Left ventricle myocardium inferior (tissue), 1 donor: ENCODE measurements at places on chromosomes 2 and 18.

- DNase-seq: no peak
These were observed 42.0 kb upstream of the IL1R1 start for GRCh38 chr2:102100371-102101096.

GRCh38 chr2:161961061-161961460 lies 113.0 kb downstream of the DPP4 start:
- DNase-seq: no peak

GRCh38 chr2:158191076-158191895 lies 89.6 kb downstream of the UPP2 start:
- DNase-seq: no peak

DNA sequence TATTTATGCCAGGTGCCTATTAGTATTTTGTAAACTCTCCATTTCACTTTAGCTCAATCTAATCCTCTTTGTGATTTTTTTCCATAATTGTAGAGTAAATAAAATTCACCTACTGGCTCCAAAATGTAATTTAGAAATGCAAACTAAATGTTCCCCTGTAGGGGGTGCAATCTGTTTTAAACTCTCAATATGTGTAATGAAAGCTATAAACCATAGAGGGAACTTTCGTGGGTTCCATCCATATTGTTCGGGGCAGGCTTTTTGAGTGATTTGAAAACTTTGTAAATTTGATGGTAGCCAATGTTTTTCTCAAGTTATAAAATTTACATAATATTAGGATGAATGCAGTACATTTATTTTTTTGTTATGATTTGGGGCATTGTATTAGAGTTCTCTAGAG lies 49.4 kb downstream of the TSPYL6 start:
- no peak for DNase-seq

DNA sequence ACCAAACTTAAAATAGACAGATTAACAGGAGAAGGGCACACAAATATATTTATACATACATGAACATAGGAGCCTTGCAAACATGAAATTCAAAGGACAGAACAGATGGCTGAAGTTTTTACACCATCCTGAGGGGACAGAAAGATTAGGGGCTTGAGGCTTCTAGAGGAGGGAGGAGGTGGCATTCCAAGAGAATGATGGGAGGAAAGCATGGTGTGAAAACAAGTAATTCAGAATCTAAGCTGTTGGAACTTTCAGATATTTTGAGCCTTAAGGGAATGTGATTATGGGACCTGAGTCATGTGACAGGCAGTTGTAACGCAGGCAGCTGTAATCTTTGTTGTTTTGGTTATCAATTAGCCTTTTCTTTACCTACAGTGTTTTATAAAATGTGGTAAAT lies 225.2 kb upstream of the SPOPL start:
- no peak for DNase-seq

- DNase-seq: no peak
These were observed 511.7 kb downstream of the EPHA4 start for GRCh38 chr2:221060376-221060775.

DNA sequence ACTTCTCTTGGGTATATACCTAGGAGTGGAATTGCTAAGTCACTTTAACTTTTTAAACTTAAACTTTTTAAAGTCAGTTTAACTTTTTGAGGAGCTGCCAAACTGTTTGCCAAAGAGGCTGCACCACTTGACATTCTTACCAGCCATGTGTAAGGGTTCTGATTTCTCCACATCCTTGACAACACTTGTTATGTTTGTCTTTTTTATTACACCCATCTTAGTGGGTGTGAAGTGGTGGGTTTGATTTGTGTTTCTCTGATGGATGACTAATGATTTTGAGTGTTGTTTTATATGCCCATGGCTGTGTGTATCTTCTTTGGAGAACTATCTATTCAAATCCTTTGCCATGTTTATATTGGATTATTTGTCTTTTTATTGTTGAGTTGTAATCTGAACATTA lies 13.6 kb downstream of the ASAP2 start:
- DNase-seq: no peak

GRCh38 chr18:902229-902628 lies 2.4 kb upstream of the ADCYAP1 start:
- DNase-seq: no peak

DNA sequence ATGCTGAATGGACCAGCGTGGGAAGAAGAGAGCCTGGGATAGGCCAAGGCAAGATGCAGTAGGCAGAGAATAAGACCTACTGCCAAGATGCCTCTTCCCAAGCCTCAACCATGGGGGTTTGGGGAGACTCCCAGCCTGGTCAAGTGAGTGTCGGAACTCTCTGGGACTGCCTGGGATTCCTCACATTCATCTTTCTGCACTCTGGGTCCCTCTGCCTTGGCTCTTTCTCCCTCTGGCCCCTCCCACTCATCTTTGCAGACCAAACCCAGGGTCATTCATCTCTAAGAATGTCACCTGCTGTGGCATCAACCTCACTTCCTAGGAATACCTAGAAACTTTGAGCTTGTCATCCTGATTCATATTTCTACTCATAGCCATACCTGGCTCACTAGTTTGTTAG lies 211.3 kb upstream of the HNRNPA3 start:
- DNase-seq: no peak

GRCh38 chr2:38268001-38268400 lies 109.1 kb downstream of the ATL2 start:
- DNase-seq: no peak

DNA sequence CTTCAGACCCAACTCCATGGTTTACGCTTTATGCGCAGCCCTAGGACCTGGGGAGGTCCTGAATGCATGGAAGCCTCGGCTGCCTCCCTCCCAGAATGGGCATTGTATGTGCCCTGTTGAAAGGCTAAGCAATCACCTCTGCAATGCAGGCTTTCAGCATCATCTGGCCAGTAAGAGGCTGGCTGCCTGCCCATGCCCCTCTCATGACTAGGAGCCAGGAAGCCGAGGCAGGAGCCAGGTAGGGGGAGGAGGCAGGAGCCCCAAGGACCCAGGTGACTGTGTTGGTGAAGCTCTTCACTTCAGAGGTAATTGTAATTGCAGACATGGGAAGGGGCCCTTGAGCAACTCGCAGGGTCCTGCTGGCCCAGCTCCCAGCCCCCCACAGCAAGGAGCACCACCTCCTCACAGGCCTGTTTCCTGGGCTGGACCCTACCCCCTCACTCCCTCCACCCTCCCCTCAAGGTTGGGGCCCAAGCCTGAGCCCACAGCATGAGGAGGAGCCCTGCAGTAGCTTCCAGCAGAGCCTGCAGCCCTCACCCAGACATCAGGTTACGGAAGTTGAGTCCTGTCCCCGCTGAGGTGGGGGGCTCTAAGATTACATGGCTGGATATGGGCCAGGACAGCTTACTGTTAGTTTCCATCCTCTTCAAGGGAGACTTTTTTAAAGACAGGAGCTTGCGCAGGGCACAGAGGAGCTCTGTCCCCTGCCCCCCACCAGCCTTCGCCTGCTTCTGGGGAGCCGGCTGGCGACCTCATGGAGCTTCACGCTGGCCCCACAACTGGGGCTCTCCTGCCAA lies 21.9 kb downstream of the CRACDL start:
- DNase-seq: no peak

GRCh38 chr2:107336526-107336925 lies 450.6 kb upstream of the ST6GAL2 start:
- no peak for DNase-seq

- DNase-seq: peak; percentile 25
These were observed 4.3 kb downstream of the SEPTIN10 start for GRCh38 chr2:109609352-109610024.
